ENCODE measurements at places on chromosomes 2 and 18.
A peak's percentile ranks its signal among the peaks of the same experiment; 100 is the strongest.

GRCh38 chr2:48450256-48450655 lies 79.7 kb upstream of the STON1 start:
- no peak for DNase-seq

DNA sequence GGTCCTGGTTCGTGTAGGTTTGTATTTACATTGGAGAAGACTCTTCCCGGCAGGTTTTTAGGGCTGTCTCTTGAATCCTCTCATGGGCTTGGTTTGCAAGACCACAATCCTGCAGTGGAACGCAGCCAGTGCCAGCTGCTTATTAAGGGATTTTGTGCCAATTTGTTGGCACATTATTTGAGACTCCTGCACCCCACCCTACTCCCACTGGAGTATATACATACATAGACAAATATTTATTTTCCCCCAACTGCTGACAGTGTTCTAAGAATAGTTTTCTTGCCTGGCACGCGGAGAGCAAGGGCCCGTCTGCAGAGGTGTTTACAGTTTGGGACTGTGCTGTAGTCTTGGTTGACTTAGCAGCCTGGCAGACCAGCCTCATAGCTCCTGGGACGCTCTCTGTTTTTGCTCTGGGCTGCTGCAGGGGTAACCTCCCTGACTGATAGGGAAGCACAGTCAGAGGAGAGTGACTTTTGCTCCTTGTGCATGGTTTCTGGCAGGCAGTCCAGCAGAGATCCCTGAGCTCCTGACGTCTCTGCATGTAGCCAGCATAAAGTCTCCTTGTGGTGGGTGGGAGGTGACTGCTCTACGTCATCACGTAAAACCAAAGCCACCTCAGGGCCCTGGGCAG lies 1.9 kb downstream of the LDLRAD4 start:
- DNase-seq = peak; percentile 83

GRCh38 chr2:120105360-120105759 lies 92.5 kb downstream of the EPB41L5 start:
- no peak for DNase-seq

- no peak for DNase-seq
Observed at GRCh38 chr18:77754475-77755044, 504.9 kb downstream of the GALR1 start.

DNA sequence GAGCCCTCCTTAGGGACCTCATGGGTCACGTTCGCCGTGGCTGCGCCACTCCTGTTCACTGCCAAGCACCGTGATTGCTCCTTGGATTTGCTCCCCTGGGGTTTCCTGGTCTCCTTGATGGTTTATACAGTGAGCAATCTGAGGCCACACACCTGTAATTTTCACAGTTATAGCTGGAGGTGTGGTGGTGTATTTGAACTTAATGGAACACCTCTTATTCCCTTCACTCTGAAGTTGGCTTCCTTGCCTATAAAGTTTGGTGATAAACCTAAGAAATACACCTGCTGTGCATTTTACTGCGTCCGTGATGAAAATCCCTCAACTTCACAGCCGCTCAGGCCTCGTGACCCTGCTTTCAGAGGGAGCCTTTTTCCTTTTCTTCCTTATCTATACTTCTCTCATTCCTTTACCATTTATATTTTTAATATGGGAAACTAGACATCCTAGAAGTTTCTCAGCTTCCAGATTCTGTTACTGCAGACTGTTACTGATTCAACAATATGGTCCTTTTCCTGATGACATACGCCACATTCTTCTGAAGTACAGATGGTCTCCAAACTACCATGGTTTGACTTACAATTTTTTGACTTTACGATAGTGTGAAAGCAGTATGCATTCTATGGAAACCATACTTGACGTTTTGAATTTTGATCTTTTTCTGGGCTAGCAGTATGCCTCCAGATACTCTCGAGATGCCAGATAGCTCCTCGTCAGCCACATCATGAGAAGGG lies 8.6 kb downstream of the ATG4B start:
- no peak for DNase-seq

Measured in NCI-H2029 treated with DMSO at 0.1 percent for 48 hours (cell line).